ENCODE measurements at places on chromosomes 7 and 10.

GRCh38 chr7:123966936-123967335, 41.9 kb downstream of the SPAM1 start:
- no peak for DNase-seq

GRCh38 chr7:150665089-150665748, 20.3 kb upstream of the GIMAP2 start:
- peak; percentile 49 for DNase-seq

- DNase-seq, result no peak
Observed at GRCh38 chr7:70389531-70390151, 742.3 kb upstream of the GALNT17 start.

- DNase-seq, result no peak
Observed at GRCh38 chr7:20779041-20779440, 7.6 kb downstream of the SP8 start.

DNA sequence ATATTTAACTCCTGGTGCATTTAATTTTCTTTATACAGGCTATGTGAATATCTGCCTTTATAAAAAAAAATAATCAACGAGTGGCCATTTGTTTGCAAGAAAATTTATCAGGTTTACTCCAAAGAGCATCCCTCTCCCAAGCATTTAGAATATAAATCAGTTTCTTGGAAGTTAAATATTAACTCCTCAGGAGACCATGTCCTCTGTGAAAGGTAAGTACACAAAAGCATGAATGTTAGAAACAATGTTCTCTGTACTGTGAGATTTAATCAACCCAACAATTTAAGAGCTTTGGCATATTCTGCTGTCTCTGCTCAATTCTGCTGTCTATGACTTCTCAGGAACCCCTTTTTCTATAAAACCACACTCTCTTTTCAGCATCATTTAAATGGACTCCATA, 119.3 kb upstream of the LAMB4 start:
- no peak for DNase-seq

- no peak for DNase-seq
Observed at GRCh38 chr7:5597772-5598171, 174.1 kb upstream of the TNRC18 start.

GRCh38 chr7:124649397-124650014, 116.1 kb downstream of the GPR37 start:
- DNase-seq, result no peak

- no peak for DNase-seq
Observed at GRCh38 chr10:24363070-24363469, 154.1 kb downstream of the KIAA1217 start.

- no peak for DNase-seq
Observed at GRCh38 chr10:132368881-132369635, 27.9 kb upstream of the PWWP2B start.

DNA sequence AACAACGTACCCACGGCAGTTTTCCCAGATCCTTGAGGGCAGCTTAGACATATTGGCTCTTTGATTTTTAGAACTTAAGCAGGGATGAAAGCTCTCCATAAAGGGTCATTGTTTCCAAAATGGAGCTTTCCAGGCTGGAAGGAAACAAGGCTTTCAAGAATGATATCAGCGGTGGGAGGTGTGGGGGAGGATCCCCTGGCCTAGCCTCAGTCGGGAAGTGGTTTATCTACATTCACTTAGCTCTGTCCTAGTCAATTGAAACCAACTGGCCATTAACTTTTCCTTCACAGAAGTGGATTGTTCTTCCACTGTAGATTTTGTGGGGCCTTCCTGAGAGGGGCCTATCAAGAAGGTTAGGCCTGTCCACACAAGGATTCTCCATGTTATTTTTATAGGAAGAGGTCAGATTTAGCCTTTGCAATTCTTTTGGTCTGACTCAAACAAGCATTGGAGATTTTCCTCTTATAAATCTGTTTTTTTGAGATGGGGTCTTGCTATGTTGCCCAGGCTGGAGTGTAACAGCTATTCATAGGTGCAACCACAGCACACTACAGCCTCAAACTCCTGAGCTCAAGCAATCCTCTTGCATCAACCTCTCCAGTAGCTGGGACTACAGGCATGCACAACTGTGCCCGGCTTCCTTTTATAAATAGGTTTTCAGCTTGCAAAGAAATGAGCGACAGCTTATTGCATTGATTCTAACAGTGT, 343.5 kb downstream of the LRMDA start:
- DNase-seq, result no peak

DNA sequence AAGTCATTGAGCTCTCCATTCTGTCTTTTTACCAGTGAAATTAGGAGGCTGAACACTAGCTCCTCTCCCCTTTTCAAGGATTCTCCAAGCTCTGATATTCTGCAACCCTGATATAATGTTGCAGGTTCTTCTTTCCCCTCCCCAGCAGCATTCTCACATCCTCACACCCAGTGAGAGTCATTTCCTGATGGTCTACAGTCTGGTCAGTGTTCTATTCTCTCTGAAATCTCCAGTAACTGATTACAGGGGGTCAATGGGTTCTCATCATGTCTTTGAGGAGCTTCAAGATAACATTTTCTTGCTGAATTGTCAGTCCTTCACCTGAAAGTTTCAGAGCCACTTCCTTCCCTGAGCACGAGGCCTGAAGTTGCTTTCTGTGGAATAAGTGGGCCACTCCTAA, 299.4 kb downstream of the PTEN start:
- no peak for DNase-seq

- DNase-seq, result no peak
Observed at GRCh38 chr10:88926566-88927415, 25.8 kb downstream of the ACTA2 start.

DNA sequence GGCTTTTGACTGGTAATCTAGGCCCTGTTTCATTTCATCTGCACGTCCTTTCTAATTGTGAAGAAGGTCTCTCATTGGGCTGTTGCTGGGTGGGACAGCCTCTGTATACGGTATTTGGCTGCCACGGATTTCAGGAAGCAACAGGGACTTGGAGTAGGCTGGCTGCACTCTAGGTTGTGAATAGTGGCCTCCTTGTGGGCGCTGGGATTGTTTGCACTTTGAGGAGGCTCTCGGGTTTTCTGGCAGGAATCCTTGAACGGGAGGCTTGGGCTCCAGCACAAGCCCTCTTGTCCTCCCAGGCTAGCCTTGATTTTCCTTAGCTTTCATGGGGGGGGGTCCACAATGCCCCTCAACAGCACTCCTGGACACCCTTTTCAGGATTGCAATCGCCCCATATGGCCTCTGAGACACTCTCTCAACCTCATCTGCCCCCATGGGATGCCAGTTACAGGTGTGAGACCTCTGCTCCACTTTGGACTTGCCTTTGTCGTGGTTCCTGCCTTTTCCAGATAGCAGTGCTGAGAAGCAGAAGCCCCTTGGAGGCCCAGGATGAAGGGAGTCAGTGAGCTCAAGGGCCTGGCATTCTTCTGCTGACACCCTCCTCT, 33.9 kb upstream of the ZNF273 start:
- DNase-seq, result no peak

DNA sequence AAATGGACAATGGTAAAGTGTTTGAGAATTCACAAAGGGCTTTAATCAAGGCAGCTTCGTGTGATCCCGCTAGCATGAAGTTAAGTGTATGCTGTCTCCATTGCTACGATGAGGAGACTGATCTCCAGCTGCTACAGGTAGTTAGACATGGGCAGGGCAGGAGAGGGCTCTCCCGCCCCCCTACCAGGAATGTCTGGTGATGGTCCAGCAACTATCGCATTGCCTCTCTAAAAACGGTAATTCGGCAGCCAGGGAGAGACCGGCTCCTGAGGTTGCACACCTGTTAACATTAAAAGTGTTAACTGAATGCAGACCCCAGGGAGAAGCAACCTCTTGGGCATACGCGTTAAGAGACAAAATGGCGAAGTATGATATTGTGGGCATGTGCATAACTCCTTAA, 37.9 kb downstream of the SVIL start:
- no peak for DNase-seq

DNA sequence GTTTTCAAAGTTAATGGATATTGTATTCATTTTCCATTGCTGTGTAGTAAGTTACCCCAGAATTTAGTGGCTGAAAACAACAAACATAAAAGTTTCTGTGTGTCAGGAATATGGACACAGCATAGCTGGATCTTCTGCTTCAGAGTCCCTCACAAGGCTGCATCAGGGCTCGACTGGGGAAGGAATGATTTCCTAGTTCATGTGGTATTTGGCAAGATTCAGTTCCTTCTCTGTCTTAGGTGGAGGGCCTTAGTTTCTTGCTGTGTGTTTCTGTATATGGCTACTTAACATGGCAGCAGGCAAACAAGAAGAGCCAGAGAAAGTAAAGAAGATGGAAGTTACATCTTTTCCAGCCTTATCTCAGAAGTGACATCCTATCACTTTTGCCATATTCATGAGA, 51.1 kb downstream of the TPST1 start:
- no peak for DNase-seq

- DNase-seq, result peak; percentile 52
Observed at GRCh38 chr10:133458021-133458709, 4.4 kb downstream of the SCART1 start.

DNA sequence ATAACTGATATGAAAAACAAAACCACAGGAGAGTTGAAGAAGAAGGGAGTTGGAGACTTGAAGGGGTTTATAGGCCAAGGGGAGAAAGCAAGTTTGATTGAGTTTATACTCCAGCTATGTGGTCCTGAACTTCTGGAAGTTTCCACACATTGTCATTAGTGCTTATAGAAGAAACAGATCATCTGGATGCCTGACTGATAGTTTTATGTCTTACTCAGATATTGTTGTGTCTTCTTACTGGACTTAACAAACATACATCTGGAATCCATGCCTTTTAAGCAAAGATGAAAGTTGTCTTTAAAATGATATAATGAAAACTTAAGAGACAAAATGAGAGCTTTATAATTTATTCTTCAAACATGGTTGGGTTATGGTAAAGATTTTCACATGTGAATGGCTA, 101.3 kb upstream of the FZD8 start:
- no peak for DNase-seq

GRCh38 chr7:41731493-41732435, 28.9 kb upstream of the INHBA start:
- no peak for DNase-seq

GRCh38 chr10:70198696-70199466, 28.6 kb upstream of the SAR1A start:
- DNase-seq, result no peak

GRCh38 chr7:70621954-70622600, 509.9 kb upstream of the GALNT17 start:
- DNase-seq, result no peak

DNA sequence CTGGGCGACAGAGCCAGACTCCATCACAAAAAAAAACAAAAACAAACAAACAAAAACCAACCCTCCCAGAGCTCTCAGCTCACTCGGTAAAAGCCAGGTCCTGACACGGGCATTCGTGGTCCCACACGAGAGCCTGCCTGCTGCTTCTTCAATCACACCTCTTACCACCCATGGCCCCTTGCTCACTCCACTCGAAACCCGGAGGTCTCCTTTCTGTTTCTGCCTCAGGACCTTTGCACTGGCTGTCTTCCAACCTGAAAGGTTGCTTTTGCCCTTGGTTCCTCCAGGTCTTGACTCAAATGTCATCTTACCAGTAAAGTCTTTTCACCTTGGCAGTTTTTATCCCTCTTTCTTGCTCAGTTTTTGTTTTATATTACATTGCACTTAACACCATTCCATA, 169.6 kb downstream of the EVX1 start:
- no peak for DNase-seq

GRCh38 chr7:28570113-28570969, 158.0 kb downstream of the CREB5 start:
- DNase-seq, result no peak

- no peak for DNase-seq
Observed at GRCh38 chr7:142024547-142024946, 28.9 kb downstream of the MGAM start.

GRCh38 chr7:99386584-99387238, 12.2 kb downstream of the ARPC1B start:
- no peak for DNase-seq

DNA sequence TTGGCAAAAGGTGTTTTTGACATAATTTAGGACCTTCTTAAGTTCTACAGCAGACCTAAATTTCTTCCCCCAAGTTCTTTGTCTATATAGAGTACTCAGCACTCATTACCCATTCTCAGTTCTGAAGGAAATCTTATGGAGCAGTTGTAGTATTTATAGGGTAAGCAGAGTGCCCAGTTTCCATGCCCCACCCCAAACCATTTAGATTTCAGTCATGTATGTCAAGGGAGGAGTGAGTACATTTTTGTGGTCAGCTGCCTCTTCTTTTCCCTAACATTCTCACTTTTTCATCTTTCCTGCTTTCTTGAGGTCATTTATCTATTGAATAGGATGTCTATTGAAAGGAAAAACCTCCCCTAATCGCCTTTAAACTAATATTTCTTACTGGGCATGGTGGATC, 83.3 kb downstream of the KAT6B start:
- no peak for DNase-seq

DNA sequence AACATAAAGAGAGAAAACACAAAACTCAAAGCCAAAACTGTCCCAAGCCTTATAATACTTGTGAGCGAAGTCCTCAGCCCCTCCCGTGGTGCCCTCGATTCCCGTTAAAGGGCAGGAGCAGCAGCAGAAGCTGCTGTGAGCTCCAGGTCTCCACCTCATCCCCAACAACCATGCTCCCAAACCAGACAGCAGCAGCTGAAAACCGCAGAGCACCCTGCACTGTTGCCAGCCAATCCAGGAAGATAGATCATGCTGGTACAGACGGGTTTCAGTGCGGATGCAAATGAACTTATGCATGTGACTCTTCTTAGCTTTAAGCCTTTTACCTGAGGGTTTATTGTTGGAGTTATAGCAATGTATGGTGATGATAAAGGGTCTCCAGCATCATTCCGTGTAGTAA, 97.9 kb downstream of the DNAJB6 start:
- no peak for DNase-seq

- DNase-seq, result no peak
Observed at GRCh38 chr10:87523731-87524130, 19.0 kb downstream of the MINPP1 start.

- no peak for DNase-seq
Observed at GRCh38 chr10:5481121-5481520, 18.2 kb downstream of the CALML5 start.

DNA sequence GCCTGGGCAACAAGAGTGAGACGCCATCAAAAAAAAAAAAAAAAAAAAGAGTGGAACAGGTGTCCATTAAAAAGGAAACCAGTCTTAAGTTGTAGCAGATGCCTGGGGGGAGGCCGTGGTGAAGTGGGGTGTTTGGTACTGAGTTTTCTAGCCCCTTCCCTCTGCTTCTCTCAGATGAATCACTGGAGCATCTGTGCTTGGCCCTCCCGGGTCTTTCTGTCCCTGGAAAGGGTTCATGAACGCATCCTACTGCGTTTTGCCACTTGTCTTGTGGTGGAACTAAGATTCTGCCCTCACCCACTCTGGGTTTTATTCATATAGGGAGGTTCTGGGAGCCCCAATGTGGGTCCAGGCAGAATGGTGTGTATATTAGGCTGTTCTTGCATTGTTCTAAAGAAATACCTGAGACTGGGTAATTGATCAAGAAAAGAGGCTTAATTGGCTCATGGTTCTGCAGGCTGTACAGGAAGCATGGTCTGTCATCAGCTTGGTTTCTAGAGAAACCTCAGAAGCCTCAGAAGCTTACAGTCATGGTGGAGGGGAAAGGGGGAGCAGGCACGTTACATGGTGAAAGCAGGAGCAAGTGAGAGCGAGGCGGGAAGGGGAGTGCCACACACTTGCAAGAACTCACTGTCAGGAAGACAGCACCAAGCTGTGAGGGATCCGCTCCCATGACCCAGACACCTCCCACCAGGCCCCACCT, 63.5 kb downstream of the CAMK1D start:
- peak; percentile 61 for DNase-seq
